ENCODE measurements at places on chromosomes 5 and 9.

DNA sequence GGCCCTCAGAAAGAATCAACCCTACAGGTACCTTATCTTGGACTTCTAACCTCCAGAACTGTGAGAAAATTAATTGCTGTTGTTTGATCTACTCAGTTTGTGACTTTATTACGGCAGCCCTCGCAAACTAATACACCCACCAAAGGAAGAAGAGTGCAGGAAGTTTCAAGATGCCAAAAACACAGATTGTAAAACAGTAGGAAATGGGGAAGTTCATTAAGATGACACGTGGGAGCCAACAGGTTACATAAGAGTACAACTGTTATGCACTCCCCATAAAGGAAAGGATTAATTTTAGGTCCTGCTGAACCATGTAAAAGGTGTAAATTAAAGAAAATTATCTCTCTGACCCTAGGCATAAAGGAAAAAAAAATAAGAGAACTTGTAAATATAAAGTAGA, 294.3 kb downstream of the EPB41L4A start:
- DNase-seq, result no peak

DNA sequence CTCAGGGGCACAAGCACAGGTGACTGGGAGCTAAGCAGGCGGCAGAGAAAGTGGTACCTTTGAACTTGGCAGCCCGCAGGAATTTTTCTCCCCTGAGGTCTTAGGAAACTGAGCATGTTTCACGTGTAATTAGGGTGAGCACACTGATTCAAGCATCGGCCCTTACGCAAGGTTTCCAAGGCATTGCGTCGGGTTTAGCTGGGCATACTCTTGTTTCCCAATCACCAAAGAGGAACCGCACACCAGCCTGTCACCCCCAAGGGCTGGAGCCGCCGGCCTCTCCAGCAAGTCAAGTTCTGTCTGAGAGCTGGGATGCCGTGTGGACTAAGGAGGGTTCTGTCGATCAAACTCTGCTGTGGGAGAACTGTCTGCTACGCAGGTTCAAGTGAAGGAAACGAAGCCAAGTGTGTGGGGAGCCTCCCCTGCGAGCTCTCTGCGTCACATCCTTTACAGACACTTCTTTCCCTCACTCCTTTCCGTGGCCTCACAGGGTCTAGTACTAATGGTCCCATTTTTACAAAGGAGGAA, 53.0 kb downstream of the ERGIC1 start:
- no peak for DNase-seq

DNA sequence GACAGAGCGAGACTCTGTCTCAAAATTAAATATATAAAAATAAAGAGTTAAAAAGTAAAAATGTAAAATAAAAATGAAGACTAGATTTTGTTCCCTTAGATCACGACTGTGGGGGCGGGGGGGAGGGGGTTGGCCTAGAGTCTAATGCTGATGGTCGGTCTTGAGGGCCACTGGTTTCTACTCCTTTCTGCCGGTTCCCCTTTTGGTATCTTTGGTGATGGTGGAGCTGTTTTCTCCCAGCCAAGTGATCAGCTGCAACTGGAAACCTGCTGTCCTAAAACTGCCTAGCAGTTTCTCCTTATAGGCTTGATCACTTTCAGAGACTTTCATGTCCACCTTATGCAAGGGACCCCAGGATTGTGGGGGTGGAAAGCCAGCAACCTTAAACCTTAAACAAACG, 1.1 kb downstream of the SRD5A1 start:
- DNase-seq, result no peak

GRCh38 chr5:123599171-123599570, 87.2 kb downstream of the CSNK1G3 start:
- DNase-seq, result no peak

DNA sequence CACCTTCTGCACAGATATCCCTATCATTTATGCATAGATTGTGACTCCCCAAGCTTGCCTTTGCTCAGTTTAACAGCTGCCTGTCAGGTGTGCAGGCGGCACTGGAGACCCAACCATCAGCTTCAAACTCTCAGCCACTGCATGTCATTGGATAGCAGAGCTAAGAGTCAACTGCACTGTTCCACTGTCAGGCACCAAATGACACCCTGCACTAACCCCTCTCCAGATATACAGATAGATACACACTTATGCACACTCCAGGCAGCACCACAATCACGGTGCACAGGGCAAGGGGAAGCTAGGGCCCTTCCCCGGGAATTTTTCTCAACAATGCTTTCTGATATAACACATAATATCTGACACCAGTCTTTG, 142.3 kb downstream of the BNC2 start:
- DNase-seq, result no peak

- DNase-seq, result no peak
Observed at GRCh38 chr9:5864446-5864845, 26.2 kb upstream of the MLANA start.

DNA sequence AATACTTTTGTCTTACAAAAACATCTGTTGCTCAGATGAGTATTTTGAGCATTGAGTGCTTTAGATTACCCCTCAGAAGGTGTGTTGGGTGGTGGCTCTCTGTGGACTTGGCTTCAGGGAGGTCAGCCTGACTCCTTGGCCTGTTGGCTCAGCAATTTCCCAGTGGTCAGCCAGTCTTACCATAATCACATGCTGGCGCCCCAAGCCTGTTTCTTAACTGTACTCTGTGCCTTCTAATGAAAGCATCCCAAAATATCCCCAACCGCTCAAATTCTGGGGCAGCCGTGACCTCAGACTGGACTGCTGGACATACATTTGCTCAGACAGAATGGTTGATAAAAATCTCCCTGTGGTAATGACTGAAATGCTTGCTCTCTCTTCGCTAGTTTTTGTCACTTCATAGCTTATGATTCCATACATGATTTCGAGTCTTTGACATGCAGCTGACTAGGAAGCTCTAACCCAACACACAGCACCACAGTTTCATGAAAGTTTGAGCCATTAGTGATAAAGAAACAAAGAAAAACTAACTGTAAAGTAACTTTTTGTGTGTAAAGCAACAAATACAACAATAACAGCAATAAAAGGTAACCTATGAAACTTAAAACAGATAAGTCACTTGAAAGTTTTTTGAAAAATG, 562.2 kb upstream of the MEF2C start:
- DNase-seq, result no peak

- DNase-seq, result no peak
Observed at GRCh38 chr5:120463006-120463680, 957 bp upstream of the PRR16 start.

- DNase-seq, result no peak
Observed at GRCh38 chr5:100614308-100614707, 79.1 kb downstream of the FAM174A start.

- DNase-seq, result no peak
Observed at GRCh38 chr9:111050819-111051218, 12.5 kb upstream of the LPAR1 start.

DNA sequence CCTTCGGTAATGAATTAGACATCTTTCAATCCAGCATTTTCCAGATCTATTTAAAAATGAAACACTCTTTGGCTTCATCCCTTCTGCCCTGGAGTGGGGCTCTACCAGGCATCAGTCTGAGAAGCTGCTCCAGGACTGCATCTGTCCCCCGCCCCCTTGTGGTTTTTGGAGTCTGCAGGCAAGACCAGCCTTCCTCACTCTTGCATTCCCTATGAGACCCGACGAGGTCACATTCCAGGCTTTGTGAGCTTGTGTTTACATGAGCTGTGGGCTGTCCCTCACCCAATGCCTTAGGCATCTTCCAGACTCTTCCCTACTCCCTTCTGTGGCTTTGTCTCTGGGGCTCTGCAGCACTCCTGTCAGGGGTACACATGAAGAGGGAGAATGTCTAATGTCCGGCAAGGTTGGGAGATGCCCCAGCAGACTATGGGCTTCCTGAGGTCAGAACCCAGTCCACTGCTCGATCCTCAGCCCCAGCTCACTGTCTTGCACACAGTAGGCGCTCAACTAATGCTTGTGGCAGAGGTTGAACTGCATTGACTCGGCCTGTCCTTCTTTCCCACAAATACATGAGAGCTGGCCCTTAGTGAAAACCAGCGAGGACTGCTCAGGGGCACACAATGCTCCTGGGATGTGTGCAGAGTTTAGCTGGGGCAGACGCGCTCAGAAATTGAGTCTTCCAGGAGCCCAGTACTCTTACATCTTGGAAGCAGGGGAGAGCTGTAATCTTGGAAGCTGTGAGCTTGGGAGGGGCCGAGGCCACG, 11.7 kb upstream of the GADD45G start:
- no peak for DNase-seq

GRCh38 chr9:438066-438465, 223.4 kb downstream of the DOCK8 start:
- DNase-seq, result no peak

DNA sequence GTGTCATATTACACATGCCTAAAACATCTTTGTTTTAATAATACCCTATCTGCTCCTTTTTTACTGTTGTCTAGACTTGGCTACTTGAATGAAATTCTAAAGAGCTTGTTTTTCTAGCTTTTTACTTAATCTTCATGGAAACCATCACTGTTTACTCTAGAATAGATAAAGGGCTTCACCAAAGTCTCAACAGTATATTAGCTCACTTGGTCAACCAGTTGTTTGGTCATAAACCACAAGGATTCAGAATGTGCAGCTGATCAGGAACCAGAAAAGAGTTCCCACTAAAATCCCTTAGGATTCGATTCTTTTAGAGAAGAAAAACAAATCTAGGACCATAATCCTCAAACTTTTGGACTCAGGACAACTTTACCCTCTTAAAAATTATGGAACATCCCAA, 38.0 kb downstream of the CDO1 start:
- no peak for DNase-seq

GRCh38 chr9:124001866-124002525, 9.6 kb upstream of the LHX2 start:
- no peak for DNase-seq

DNA sequence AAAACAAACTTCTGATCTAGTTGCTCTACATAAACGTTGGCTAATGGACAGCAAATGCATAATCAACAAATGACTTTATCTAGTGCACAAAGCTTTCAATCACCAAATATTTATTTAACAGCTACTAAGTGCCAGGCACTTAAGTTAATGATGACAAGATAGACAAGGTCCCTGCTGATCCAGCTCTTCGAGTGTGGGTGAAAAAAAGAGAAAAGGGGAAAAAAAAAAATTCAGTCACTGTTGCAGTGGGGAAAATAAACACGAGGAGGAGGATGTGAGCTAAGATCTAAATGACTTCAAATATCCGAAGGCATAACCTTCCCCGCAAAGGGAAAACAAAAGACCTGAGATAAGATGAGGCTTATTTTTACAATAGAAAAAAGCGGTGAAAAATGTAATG, 9.6 kb downstream of the PSIP1 start:
- DNase-seq, result no peak

GRCh38 chr9:134152022-134152448, 12.3 kb downstream of the RNU6ATAC start:
- DNase-seq, result no peak

DNA sequence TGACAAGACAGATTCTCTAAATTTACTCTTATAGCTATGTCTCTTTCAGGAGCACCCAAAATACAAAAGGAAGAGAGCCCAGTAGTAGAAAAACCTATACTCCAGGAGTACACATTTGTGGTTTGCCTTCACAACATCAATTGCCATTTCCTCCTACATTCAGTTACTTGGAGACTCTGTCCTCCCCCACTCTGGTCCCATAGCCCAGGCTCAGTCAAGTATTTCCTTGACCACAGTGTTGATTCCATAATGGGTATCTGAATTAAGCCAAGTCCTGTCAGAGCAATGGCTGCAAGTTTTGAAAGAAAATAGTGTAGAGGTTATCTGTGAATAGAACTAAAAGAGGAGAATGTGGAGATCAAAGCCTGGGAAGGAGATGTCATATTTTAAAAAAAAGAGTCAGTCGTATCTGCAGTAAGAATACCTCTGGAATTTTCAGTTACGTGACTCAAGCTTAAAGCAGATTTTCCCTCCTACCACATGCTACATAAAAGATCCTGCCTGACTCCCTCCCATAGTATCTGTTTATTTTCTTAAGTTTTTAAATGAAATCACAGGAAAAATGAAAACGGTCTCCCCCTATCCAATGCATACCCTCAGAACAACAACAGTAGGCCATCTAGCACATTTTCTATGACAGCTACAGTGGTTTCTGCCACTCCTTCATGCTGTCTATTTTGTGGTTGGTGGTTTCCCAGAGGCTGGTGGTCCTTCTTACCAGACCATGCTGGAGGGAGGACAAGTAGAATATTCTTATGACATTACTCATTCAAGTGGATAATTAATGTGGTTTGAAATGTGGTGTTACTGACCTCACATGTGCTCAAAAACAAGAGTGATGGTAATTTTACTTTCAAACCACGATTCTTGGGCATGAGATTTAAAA, 249.7 kb upstream of the TMEM161B start:
- DNase-seq, result no peak

GRCh38 chr5:103345461-103345860, 86.9 kb downstream of the MACIR start:
- DNase-seq, result no peak

GRCh38 chr5:81895307-81895706, 76.5 kb upstream of the ATG10 start:
- DNase-seq, result no peak

DNA sequence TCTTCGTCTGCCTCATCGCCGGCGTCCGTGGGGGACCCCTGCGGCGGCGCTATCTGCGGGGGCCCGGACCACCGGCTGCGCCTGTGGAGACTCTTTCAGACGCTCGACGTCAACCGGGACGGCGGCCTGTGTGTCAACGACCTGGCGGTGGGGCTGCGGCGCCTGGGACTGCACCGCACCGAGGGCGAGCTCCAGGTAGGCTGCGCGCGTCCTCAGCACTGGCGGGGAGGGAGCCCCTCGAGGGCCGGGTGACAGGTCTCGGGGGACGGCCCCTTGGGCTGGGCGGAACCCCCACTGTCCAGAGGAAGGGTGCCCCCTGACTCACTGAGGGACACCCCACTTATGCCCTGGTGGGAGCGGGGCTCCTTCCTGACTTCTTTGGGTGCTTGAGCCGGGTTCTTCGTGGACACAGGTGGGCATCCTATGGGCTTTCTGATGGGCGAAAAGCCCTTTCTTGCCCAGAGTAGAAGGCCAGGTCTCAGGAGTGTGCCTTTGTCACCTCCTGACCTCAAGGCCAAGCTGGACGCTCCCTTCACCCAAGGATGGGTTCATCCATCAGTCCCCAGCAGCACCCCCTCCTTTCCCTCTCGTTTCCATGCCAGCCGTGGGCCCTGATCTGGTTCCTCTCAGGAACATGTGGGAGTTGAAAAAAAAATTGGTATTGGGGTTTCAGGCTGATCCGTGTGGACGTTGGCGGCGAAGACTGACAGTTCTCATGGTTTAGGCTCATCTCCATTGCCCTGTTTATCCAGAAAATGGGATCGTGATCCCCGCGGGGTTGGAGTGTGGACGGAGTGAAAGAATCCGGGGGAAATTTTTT, 564 bp downstream of the SLC25A25 start:
- DNase-seq, result no peak

GRCh38 chr5:152990649-152991048, 499.8 kb upstream of the GRIA1 start:
- no peak for DNase-seq
